Tibial artery (tissue), 4 donors: ENCODE measurements at places on chromosomes 1 and 21.

DNA sequence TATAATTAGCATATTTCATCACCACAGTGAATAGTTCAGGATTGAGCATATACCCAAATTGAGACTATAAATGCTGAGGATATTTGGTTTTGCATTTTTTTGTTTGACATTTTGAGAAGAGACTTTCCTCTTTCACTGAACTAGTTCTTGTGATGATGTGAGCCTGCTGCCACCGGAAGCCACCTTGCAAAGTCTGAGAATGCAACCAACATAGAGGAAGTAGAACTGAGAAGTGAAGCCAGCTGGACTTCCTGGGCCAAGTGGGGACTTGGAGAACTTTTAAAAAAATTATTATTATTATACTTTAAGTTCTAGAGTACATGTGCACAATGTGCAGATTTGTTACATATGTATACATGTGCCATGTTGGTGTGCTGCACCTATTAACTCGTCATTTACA, 102.3 kb downstream of the RPE65 start:
- peak; percentile 69 for DNase-seq

DNA sequence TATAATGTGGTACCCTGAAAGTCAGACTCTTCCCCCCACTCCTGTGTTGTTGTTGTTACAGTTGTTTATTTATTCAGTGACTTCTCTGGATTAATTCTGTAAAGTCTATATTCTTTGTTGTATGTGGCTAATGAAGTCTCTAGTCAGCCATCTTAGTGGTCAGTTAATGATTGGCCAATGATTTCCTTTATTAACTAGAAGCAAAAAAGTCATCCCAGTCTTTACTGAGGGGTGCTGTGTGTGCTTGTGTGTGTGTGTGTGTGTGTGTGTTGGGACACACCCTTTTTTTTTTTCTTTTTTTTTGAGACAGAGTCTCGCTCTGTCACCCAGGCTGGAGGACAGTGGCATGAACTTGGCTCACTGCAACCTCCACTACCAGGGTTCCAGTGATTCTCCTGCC, 37.3 kb upstream of the HYI start:
- no peak for DNase-seq

GRCh38 chr1:85297855-85298629, 21.6 kb upstream of the BCL10 start:
- DNase-seq = no peak

DNA sequence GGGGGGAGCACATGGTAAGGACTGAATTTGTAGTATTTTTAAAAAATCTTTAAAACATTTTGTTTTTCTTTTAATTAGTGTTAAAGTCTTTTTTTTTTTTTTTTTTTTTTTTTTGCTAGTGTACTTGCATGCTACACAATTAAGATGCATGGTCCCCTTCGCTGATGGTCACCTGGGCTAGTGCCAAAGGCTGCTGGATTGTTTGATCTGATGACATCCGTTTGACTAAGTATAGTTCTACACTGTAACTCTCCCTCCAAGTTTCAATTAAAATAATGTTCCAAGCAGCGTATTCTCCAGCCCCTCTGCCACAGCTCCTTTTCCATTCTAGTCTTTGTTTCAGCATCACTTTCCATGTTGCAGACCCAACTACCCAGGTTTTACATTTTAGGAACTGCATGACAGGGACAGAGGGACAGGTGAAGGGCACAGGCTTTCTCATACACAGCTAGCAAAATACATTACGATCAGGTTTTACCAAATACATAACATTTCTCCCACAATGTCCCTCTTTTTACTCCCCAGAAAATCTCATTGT, 852 bp upstream of the RAVER2 start:
- DNase-seq = no peak

DNA sequence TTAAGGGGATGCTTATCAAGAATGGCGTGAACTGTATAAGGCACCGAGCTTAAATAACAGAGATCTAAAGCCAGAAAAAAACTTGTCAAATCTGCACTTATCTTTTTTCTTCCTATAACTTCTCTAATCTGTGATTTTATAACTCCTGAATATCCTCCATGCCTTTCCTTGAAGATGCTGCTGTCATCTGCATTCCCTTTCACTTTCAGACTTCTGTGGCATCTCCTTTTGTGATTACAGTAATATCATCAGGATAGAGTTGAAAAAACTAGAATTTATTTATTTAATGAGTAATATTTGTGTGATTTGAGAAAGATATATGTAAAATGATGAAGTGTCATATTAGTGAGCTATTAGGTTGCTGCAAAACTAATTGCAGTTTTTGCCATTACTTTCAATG, 357.8 kb upstream of the PTBP2 start:
- no peak for DNase-seq

- DNase-seq = no peak
These were observed 160.6 kb upstream of the USP24 start for GRCh38 chr1:55375617-55376258.

DNA sequence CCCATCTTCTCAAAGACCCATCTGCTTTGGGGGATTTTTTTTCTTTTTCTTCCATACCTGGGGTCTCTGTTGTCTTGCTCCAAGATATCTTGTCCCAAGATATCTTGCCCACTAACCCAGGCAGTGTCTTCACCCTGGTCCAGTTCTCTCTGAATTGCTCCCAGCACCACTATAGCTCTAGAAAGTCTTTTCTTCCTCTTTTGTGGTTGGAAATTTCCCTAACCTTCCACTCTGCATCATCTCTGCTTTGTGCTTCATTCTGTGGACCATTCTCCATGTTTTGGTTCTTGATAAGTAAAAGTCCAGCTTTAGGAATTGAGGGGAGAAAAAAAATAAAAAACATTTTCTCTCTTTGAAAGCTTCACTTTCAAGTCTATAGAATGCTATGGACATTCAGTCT, 20.9 kb downstream of the STYXL2 start:
- no peak for DNase-seq

- no peak for DNase-seq
These were observed 225.5 kb upstream of the ADAMTS5 start for GRCh38 chr21:27192281-27192949.

DNA sequence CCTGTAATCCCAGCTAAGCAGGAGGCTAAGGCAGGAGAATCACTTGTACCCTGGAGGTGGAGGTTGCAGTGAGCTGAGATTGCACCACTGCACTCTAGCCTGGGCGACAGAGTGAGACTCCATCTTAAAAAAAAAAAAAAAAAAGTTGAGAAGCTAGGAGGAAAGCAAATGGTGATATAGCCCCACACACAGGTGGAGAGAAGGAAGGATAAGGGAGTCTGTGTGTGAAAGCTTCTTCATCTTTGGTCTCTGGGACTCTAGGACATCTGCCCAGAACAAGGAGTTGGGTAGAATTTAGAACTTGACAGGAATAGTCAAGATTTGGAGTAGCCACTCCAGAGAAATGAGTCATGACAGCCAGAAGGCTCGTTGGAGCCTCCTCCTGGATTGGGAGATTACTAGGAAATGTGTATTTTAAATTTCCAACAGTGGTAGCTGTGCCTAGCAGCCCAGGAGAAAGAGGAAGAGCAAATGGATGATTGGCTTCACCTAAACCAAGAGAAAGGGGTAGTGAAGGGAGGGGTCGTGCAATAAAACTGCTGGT, 19.9 kb downstream of the NPL start:
- DNase-seq = no peak

GRCh38 chr21:44932408-44933181, 7.2 kb upstream of the SLX9 start:
- DNase-seq = peak; percentile 70

DNA sequence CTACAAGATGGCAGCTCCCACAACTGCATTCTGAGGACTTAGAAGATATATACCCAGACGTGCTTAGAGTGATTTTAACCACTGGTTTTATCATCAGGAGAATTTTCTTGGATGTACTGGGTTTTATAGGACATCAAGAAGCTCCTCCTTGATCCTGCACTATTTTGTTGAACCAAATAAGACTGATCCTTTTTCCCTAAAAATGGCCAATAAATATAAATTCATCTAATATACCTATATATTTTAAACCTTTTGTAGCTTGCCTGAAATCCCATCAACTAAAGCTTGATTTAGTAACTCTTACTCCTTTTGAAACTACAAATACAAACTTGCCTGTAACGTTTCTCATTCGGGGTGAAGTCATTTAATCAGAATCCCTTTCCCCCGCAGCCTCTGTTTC, 849.4 kb upstream of the ADAMTS5 start:
- no peak for DNase-seq

DNA sequence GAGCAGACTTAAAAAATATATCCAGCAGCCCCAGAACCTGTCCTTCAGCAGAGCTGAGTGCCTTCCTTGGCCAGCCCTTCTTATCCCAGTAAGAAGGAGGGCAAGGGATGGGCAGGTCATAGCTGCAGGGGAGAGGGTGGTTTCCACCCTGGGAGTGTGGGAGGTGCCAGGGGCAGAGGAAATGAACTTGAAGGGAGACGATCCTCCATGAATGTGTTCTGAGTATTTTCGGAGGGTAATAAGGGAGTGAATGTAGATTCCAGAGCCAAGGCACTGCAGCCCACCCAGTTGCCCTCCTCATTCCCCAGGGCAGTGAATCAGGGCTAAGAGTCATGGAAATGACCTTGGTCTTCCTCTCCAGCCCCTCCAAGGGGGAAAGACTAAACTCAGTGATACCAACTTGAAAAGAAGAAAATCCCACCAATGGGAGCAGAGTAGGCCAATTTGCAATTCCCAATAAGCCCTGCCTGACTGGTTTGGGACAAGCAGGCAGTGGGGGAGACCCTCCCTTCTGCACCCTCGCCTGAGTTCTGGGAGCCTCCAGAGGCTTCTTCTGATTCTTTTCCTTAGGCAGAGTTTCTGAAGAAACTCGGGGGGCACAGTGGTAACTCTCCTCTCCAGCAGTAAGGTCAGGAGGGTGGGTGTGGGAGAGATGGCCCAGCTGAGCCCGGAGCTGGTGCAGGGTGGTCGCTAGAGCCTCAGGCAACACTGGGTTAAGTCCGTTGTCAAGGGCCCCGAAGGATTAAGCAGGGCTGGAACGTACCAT, 4.2 kb downstream of the MYOG start:
- DNase-seq = no peak

- DNase-seq = no peak
These were observed 70.0 kb downstream of the CLCA4 start for GRCh38 chr1:86616871-86617270.

DNA sequence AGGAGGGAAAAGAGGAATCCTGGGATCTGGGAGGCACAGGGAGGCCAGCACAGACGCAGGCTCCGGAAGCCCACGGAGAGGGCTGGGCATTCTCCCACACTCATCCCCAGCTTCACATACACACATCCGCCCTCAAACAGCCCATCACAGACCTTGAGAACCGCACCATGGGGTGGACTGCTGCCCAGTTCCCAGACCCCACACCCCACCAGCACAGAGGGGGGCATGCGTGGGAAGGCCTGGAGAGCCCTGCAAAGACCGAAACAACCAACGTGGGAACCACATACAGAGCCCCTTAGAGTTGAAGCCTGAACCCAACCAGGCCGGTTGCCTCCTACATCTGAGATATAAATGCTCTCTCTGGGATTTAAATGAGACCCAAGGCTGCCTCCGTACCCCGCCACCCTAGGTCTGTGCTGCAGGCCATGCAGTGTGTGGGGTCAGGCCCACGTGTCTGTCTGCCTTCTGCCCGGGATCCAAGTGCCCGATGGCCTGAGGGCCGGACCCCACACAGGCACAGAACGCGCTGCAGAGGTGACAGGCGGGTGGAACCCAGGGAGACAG, 126.2 kb upstream of the COL6A1 start:
- DNase-seq = no peak

DNA sequence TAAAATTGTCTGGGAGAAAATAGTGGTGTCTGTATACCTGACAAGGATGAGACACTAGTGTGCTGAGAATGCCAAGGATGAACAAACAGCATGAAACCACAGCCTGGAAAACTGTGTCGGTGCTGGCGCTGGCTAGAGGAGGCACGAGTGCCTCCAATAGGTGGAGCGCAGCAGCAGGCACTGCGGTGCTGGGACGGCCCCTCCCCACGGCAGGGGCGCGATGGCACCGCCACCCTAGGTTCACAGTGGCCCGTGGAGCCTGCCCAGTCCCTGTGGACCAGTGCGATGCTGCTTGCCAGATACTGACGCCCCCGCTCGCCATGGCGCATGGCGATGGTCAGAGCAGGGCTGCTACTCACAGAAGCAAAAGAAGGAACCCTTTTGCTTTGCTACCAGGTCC, 6.8 kb downstream of the CFAP410 start:
- DNase-seq = no peak

DNA sequence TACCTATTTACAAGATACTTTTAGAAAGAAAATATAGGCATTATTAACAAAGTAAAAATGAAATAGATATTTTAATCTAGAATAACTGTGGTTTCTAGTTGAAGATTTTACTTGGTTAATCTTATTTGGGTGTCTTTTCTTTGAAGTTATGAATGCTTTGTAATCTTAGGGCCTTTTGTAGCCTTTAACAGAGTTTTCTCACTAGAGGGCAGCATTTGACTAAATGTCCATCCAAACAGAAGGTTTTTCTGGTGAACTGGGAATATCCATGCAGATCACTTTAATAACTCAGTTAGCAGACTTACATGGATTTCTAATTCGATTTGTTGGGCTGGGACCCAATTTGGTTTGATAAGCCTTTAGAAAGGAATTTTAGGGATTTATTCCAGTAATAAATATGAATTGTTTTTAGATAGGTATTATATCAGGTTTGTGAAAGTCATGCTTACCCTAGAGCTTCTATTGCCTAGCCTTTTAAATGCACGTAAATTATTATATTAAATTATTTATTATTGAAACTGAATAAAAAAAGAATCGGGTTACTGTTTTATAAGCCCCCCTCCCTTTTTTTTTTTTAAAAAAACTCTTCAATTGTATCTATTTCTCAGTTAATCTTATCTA, 119.7 kb downstream of the ZNF326 start:
- DNase-seq = no peak

- peak; percentile 65 for DNase-seq
These were observed 5.7 kb downstream of the SLC6A17 start for GRCh38 chr1:110155878-110156522.

GRCh38 chr1:247077876-247078257, 744 bp downstream of the ZNF670 start:
- no peak for DNase-seq

GRCh38 chr1:29126198-29126597, 2.5 kb upstream of the TMEM200B start:
- no peak for DNase-seq

- DNase-seq = no peak
These were observed 27.6 kb downstream of the SNX27 start for GRCh38 chr1:151639466-151639865.

GRCh38 chr1:167430849-167431242, 87.5 kb downstream of the CD247 start:
- DNase-seq = no peak

DNA sequence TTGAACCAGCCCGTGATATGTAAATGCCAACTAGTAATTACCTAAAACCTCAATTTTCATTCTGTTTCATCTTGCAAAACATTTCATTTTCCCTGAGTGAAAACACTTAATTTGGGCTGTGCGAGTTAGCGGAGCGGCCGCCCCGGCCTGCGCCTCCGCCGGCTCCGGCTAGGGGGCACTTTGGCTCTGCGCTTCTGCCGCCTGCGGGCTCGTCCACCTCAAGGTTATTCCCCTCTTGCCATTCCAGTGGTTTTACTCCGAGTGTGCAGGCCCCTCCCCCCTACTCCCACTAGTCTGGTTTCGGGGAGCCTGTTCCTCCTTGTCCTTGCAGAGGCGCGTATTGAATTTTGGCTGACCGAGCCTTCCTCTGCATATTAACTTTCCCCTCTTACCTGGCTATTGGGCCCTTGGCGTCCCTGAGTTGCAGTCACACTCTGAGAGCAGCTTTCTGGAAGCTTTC, 55.6 kb downstream of the PEX14 start:
- DNase-seq = no peak
